ENCODE measurements at places on chromosomes 5 and 9. TPM values are rescaled to one million over a fixed set of nuclear protein-coding genes. Genes with fewer than 3 reads are reported as not detected.

DNA sequence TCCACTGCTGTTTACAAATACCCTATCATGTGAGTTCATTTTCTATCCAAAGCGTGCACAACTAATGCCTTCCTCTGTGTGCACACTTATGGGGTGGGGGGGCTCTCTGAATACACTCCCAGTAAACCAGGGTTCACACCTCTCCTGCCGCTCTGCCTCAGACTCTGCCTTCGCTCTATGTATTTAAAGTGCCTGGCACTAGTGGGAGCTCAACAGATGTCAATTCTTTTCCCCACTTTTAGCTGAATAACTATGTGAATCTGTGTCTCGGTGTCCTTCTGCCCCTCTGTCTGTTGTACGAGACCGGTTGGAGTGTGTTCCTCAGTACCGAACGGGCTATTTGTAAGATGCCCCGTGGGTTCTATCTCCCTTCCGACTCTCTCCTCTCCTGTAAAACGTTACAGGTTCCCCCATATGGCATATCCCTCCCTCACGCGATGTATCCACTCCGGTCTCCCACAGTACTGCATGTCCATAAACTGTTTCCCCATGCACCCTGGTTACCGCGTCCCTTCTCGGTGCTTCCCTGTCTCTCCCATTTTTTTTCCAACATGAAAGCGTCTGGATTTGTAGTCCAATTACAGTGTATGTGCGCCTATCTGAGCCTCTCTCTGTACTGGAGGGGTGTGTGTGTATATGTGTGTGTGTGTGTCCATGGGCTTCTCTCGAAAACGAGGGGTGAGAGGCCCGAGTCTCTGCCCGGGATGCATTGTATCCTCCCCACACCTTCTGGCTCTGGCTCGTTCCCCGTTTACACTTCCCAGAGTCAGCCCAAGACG is 1.6 kb downstream of the ELL2 start:
- H3K4me1 ChIP-seq = peaks cover 53% of the 10 kb centered on the region
- DNase-seq = no peak
- peak overlapping the region; percentile 96 for H3K4me3 ChIP-seq
- H3K27ac ChIP-seq = peak overlapping the region; percentile 94
- H3K27me3 ChIP-seq = no peaks in the 10 kb centered on the region

DNA sequence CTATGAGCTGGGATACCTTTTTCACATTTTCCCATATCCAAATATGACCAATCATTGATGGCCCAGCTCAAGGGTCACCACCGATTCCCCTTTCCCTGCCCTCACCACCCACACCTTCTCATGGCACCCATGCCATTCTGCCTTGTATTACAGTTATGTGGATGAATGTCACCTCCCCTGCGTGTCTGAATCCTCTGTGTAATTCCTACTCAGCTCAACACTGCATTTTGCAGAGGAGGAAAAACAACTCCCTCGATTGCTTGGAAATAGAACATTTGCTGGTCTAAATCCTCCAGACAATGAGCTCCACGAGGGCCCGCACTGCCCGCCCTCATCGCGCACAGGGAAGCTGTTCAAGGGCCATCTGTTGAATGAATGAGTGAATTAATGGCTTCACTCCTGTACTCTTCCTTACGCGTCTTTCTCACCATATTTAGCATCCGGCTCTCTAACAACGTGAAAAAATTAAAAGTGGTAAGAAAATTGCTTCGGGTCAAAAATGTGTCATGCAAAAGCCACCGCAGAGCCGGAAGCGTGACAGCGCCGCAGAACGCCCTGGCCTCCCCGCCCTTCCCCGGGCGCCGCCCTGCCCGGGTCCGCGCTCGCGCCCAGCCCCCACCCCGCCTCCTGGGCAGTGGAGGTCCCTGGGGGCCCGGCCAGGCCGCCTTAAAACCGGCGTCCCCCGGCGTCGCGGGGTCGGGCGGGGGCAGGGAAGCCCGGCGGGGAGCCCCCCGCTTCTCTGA is 704 bp downstream of the SUSD1 start:
- H3K27ac ChIP-seq = peak overlapping the region; percentile 94
- peak overlapping the region; percentile 86 for H3K4me3 ChIP-seq
- no peaks in the 10 kb centered on the region for H3K27me3 ChIP-seq
- DNase-seq = peak; percentile 91

The PCDHGC5 gene
- total RNA-seq = not detected

DNA sequence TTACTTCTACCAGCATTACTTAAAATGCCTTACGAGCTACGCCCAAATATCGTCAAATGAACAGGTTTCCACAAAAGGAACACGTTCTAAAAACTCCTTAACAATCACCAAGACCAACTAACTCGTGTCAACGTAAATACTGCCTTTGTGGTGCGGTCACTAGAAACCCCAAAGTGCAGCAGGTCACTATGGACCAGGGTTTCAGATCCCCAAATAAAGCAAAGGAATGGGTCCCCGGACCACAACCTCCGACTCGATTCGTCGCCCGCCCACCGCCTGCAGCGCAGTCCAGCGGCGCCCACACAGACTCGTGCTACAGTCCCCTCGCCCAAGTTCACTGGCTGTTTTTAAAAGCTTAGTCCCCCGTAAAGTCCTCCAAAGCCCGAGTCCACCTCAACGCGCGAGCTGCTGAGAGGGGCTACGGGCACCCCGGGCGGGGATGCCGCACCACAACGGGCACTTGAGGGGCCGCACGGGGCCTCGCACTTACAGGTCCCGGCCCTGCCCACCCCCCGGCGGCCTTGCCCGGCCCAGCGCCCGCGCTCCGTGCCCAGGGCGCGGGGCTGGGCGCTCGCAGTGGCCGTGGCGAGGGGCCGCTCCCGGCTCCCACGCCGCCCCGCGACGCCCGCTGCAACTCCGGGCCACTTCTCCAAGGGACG is 1.1 kb downstream of the NFIB start:
- peaks cover 3% of the 10 kb centered on the region for H3K36me3 ChIP-seq
- peaks cover 19% of the 10 kb centered on the region for H3K4me1 ChIP-seq
- H3K4me3 ChIP-seq = peak overlapping the region; percentile 60
- DNase-seq = no peak

- H3K36me3 ChIP-seq = no peaks in the 10 kb centered on the region
- H3K4me3 ChIP-seq = no peak overlapping the region
- no peak for DNase-seq
- H3K27me3 ChIP-seq = no peaks in the 10 kb centered on the region
Measured at GRCh38 chr5:130496215-130496614, 592.0 kb downstream of the CHSY3 start.

The FRMD3 gene
- total RNA-seq = 0.33 TPM

The BRINP1 gene
- total RNA-seq = not detected

The RBM18 gene
- 24.4 TPM for total RNA-seq

DNA sequence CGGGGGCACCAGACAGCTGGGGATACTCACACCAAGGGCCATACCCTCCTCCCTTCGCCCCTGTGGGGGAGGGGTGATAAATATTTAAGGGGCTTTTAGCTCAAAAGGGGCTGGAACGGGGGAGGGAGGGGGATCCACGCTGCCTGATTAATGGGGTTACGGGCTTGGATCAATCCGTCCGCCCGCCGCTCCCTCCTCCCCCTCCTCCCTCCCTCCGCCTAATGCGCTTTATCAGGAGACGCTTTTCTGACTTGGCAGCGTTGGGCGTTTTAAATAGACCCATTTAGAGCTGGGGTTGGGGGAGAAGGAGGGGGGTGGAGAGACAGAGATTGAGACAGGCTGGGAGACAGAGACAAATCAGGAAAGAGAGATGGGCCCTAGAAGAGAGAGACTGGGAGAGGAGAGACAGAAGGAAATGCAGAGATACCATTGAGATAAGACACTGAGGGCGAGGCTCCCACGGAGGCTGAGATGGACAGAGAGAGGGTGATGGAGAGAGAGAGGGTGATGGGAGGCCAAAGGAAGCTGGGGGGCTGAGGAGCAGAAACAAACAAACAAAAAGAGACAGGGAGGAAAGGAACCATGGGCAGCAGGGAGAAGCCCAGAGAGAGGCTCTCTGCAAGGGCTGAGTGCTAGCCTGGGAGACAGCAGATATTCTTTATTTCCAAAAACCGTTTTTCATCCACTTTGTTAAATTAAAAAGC is 10.3 kb downstream of the CNTFR start:
- H3K4me1 ChIP-seq = no peaks in the 10 kb centered on the region
- no peaks in the 10 kb centered on the region for H3K36me3 ChIP-seq
- H3K27ac ChIP-seq = no peak overlapping the region
- no peak for DNase-seq
- no peak overlapping the region for H3K4me3 ChIP-seq

All from activated CD8-positive, alpha-beta memory T cell treated with anti-CD3 and anti-CD28 coated beads, Interleukin-2, amount 10 ng/mL, durations not matched to agents 7 days and 5 days (primary cell).